ENCODE measurements at places on chromosomes 5 and 9.

DNA sequence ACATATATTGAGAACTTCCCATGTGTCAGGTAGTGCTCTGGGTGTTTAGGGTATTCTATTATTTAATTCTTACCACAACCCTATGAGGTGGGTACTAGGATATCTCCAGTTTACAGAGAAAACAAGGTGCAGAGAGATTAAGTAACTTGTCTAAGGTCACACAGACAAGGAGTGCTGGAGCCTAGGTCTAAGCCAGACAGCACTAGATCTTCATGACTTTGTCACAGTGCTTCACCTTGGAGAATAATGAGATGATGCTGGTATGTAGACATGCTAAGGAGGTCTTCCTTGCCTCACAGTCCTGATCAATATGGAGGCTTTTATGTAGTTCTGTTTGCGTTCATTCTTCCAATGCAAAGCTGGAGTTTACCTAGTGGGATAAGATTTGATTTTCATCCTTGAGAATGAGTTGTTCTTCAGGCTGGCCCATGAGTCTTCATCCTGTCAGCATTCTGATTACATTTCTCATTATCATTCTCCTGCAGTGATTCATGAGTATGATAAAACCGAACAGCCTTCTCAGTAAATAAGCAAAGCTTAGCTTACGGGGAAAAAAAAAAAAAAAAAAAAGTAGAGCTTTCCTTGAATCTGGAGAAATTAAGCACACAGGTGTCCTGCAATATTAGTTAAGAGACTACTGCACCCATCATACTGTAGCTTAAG, 176.3 kb downstream of the C9orf152 start:
- no peak for DNase-seq

DNA sequence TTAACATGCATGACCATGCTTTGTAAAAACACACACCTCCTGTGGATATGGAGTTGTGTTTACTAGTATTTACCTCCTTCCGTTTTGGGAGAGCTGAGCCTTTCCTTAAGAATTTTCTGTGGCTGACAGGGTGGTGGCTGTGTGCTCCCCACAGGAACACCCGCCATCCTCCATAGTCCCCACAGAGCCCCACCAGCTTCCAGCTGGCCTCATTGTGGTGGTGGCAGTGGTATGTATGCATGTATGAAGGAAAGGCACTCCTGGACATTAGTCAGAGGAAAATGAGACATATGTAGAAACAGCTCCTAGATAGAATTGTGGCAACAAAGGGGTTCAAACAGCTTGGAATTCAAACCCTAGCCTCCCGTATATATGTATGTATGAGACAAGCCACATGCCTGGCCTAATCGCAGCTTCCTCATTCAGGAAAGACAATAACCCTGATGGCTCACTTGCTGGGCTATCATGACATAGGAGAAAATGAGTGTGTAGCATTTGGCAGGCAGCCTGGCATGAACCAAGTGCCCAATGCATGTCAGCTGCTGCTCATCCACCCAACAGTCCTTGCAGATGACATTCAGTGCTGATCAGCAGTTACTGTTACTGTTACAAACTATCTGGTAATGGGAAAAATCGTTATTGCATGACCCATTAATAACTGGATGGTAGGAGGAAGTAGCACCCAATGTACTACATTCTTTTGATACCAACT, 459.7 kb downstream of the EBF1 start:
- no peak for DNase-seq

- DNase-seq, result no peak
These were observed 286.4 kb upstream of the DMAC1 start for GRCh38 chr9:8085986-8086385.

- DNase-seq, result no peak
These were observed 110.4 kb downstream of the ZNF354C start for GRCh38 chr5:179170606-179171005.

DNA sequence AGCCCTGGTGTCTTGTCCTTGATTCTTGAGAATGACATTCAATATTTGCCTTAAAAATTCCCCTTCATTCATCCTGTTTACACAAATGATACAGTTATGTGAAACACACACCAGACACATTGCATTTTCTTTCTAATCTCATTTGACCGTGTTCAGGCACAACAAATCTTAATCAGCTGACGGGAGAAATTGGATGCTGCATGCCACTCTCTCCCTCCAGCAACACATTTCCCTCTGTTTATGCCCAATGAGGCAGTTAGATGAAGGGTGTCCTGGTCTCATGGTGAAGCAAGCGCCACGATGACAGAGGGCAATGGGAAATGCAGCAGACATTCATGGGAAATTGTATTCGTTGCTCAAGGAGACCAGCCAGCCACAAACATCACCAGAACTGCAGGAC, 3.2 kb upstream of the FGF1 start:
- no peak for DNase-seq

DNA sequence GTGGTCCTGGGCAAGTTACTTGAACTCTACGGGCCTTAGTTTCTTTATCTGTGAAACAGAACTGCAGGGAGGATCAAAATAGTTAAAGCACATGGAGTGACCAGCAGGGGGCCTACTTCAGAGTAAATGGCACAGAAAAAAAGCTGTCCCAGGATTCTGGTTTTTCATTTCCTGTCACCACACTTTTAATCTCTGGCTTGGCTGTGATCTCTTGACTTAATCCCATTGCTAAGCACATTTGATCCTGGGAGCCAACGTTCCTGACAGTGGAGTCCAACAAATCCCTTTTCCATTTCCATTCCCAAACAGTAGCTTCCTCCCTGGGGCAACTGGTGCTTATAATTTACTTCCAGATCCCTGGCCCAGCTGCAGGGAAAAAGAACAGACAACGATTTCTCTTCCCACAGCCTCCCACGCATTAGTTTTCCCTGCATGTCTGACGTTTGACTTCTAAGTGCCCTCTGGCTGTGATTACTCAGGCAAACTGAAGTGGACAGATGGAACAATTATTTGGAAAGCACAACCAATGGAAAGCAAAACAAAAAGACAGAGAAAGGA, 136.5 kb upstream of the STK32A start:
- no peak for DNase-seq

DNA sequence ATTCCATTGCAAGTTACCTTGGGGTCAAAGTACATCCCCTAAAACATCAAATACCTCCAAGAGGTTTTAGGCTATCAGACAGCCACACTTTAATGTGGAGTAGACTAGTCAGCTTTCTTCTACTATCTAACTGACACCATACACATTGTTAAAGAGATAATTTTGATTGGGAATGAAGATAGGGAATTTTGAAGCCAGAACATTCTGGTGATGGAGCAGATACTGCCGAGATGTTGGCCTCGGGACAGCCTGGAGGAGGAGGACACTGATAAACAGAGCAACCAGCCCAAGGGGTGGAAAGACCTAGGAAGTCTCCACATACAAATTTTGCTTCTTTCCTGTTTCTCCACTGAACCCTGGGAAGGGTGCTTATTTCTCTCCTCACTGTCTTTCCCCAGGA, 14.9 kb downstream of the TJP2 start:
- no peak for DNase-seq

- no peak for DNase-seq
These were observed 23.4 kb upstream of the FAM169A start for GRCh38 chr5:74889523-74890105.

- no peak for DNase-seq
These were observed 5.0 kb upstream of the CXXC5 start for GRCh38 chr5:139642891-139643871.
